Activated T-helper 9 cell treated with anti-CD3 and anti-CD28 coated beads, Interleukin-2, amount 50 U/mL, for 16 hours (primary cell): ENCODE measurements at places on chromosomes 1 and 21.
A peak's percentile ranks its signal among the peaks of the same experiment; 100 is the strongest.

DNA sequence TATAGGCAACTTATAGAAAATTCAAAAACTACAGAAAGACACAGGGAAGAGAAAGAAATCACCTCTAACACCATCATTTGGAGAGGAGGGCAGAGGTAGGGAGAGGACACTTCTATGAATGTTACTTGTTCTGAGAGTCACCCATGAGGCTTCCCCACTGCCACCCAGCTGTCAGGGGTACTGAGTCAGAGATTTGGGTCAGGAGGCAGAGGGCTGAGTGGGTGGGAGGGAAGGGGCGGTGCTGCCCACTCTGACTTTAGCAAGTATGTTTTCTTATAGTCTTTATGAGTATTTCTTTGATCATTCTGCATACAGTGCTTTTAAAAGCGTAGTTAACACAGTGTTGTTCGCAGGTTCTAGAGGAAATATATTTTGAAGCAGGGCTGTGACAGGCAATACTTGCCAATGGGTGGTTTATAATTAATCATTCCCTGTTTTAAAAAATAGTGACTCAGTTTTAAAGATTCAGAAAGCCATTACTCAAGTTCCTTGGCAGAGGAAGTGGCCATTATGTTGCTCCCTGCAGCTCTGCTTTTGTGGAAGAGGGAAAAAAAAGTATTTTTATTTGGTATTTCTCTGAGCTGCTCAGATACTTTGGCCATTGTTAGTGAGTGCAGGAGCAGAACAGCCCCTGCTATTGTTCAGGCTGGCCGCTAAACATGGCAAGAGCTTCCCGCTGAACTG is 18.3 kb downstream of the IL6R start:
- DNase-seq = peak; percentile 24

DNA sequence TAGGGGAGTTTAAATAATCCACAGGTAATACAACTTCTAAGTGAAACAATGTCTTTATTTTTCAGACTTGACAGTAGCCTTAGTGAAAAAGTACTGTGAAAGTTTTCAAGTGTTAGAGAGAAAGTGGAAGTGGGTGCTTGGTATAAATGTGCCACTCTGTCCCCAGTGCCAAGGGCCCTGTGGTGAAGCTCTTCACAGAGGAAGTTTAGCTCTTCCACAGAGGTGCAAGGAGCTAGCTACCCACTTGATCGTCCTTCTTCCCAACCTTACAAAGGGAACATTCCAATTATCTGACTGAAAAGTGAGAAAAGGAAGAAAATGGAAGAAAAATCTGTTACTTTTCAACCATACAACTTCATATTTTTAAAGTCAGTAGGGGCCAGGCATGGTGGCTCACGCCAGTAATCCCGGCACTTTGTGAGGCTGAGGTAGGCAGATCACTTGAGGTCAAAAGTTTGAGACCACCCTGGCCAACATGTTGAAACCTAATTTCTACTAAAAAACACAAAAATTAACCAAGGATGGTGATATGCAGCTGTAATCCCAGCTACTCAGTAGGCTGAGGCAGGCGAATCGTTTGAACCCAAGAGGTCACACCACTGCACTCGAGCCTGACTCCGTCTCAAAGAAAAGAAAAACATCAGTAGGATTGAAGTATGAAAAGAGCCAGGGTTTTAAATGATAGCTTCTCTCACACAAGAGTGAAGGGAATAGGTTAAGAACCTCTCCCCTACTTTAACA is 41.0 kb upstream of the PTPRC start:
- DNase-seq = no peak

GRCh38 chr21:22579741-22580140 is 1581.5 kb downstream of the NCAM2 start:
- no peak for DNase-seq

GRCh38 chr21:42496120-42496838 is at the start of gene RSPH1:
RSPH1 (minus strand) TSS chr21:42496224; CDS start chr21:42496186, 38 bp downstream.
- DNase-seq = peak; percentile 99

- DNase-seq = no peak
These were observed 110.3 kb upstream of the TSPAN2 start for GRCh38 chr1:115199416-115200132.

GRCh38 chr1:29550119-29550841 is 314.0 kb downstream of the PTPRU start:
- no peak for DNase-seq

DNA sequence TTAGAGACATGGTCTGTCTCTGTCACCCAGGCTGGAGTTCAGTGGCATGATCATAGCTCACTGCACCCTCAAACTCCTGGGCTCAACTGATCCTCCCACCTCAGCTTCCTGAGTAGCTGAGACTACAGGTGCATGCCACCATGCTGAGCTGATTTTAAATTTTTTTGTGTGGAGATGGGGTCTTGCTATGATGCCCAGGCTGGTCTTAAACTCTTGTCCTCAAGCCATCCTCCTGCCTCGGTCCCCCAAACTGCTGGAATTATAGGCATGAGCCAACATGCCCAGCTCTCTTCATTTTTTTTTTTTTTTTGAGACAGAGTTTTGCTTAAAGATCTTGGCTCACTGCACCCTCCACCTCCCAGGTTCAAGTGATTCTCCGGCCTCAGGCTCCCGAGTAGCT is 24.8 kb upstream of the AGPAT3 start:
- no peak for DNase-seq

GRCh38 chr21:45304476-45304830 is 16.8 kb upstream of the POFUT2 start:
- no peak for DNase-seq

DNA sequence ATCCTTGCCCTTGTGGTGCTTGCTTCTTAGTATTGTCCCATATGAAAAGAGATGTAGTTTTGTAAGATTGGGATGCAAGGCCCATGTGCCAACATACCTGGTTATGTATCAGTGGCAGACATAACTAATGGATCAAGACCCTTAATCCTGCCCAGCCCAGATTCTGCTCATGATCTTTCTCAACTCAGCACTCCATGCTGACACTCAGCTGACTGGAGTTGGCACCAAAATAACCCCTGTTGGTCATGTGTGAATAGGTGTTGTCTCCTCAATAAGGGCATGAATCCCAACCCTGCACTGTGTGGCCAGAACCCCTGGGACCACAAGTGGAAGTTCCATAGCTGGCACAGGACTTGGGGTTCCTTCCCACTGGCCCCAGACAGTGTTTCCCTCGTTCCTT is 13.9 kb upstream of the CNR2 start:
- no peak for DNase-seq

DNA sequence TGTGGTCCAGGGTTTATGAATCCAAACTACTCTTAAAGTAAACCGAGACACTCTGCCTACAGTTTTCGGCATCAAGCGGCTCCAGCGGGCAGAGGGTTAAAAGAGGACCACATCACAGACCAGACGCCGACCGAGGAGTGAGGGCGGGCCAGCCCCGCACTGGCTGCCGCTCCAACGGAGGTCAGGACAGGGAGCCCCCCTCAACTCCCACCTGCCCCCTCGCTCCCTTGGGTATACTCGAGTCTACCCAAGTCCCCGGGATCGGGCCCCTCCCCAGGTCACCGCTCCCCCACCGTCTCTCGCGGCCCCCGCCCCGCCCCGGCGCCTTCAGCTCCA is 312 bp downstream of the ARNT start:
- no peak for DNase-seq

DNA sequence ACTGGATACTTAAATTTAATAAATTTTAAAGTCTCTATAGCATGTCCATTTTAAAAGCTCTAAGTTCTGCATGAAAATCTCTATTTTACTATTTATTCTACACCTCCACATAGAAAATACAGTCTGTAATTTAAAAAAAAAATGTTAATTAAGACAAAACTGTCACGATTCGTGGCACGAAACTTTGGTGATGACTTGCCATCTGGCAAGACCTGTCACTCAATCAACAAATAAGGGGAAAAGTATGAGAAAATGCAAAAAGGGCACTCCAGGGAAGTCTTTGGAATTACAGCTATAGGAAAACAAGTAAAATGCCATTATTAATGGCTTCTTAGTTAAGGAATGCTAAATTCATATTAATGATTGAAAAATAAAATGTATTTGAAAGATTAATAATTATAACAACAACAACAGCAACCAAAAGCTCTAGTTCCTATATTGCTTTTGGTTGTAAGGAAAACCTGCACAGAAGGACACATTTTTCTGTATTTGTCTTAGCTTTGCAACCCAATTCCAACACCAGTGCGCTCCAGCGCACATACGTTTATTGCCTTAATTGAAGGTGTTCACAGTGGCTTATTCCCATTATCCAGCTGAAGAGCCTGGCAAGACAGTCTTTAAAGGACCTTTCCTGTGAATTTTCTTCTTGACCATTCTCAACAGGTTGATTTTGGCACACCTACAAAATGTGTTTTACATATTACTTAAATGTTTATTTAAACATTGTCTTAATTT is 107.8 kb downstream of the PLPPR5 start:
- no peak for DNase-seq

- DNase-seq = no peak
These were observed 19.7 kb upstream of the RAB4A start for GRCh38 chr1:229251185-229251584.

DNA sequence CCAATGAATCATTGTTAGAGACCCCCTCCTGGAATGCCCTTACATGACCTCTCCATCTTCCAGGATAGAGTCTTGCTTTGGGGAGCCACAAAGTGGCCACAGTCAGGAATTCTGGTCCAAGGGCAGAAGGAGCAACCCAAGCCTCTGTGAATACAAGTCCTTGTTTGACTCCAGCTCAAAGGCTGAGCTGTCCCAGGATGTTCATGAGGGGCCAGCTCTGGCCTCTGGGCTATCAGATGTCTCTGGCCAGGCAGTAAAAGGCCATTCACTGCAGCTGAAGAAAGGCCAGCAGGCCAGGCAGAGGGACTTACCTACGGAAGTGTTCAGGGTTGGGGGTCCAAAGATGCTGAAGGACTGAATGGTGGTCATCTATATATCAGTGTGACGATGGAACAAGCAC is 98.3 kb upstream of the IPO9 start:
- DNase-seq = no peak

DNA sequence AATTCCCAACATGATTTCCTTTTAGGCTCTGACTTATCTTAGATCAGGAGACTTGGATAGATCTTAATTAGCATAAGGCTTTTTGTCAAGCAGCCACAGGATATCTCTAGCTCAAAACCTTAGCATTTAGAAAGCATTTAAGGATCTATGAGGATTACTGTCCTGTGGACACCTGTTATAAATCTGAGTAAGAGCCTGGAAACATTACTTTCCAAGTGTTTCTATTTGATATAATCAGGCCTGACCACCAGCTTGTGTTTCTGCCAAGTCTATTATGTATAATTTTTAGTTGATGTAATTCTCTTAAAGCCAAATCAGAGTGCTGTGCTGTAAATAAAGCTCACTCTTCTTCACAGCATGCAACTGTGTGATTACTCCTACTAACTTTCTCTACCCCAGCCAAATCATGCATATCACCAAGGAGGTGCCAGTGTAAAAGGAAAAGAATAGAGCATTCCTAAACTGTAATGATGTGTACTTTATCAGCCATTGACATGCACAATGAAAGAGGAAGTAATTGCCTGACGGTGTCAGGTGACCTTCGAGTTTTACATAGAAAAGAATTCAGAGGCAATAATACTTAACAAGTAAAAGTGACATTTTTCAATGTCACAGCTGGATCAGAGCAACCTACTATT is 309.9 kb upstream of the PRMT6 start:
- no peak for DNase-seq

DNA sequence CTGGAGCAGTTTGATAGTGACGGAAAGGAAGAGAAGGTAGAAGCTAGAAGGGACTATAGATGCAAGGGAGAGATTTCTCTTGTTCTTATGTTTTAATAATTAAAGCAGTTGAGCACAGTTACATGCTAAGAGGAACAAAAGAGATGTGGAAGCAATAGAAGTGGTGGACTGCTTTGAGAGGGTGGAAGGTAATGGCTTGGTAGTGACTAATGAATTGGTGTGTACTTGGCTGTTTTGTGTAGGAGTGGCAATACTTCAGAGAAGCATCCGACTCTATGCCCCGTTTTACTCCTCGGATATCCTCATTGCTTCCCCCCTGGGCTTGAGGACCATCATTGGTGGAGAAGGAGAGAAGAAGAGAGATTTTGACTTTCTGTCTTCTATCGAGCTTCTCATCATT is 12.8 kb downstream of the UTP25 start:
- DNase-seq = no peak

- no peak for DNase-seq
These were observed 37.8 kb upstream of the NEK2 start for GRCh38 chr1:211713231-211713630.

- no peak for DNase-seq
These were observed 30.5 kb downstream of the ZCCHC17 start for GRCh38 chr1:31327381-31327780.

DNA sequence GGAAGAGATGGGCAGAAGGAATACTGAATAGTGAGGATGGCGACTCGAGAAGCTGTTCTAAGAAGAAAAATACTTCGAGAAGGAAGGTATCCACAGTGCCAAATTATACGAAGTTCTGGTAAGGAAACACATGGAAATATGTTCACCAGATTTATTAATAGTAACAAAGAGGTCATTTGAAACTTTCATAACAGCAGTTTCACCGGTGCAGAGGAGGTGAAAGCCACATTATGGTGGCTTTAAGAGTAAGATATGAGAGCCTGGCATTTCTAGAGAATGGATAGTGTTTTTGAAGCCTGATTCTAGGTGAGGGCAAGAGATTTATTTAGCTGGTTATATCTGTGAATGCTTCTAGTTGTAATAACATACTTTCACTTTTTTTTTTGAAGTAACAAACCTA is 56.2 kb downstream of the DPYD start:
- no peak for DNase-seq
